IPS DF 19.7 (cell line): ENCODE measurements at places on chromosomes 7 and 10.

DNA sequence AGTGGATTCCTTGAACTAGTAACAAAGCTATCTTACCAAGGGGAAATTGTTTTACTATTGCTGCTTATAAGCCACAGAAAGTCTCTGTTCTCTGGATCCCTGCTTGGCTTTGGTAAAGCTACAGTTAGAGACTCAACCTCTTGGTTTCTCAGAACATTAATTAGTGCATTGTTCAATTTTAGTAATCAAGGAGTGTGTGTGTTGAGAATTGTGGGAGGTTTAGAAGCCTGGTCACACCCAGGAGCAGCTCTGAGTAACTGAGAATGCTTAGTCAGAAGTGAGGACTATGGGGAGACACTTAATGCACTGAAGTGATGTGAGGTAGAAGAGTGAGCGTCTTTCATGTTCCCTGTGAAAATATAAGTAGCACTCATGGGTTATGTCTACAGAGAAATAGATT lies 8.2 kb upstream of the ACTA2 start:
- DNase-seq = no peak

DNA sequence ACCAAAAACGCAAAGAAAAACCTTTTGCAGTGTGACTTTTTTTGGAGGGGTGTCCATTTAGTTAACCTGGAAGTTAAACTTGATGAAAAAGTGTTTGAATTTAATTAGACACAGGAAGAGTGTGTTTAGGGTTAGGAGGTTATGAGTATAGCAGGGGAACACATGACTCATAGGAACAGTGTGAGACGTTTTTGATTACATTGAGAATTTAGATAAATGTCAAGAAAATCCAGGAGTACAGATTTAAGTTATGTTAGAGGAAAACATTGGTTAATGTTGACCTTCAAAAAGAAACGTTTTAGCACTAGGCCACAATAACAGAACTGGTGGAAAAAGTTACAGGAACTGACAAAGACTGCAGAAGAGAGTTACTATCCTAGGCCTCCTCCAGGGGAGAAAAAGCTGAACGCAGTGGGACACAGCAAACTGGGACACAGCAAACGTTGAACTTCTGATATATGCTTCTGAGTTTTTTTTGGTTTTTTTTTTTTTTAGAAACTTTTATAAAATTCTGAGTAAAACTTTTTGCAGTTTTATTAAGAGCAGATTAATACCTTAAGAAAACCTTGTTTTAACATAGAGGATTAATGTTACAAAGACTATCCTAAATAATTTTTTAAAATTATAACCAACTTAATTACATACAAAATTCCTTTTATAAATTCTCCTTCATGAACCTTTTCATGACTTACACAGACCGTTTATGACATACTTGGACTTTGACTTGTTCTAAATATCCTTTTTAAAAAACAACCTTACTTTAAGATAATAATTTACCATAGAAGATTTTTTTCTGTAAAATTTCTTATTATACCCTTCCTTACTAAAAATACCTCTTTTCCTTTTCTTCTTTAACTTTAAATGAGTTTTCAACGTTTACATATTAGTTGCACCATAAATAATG lies 22.2 kb downstream of the LANCL2 start:
- peak; percentile 7 for DNase-seq

GRCh38 chr7:33614357-33615117 lies 290.8 kb upstream of the BMPER start:
- DNase-seq = no peak

GRCh38 chr7:46486256-46487206 lies 565.5 kb upstream of the IGFBP3 start:
- no peak for DNase-seq

- no peak for DNase-seq
These were observed 25.9 kb downstream of the STEAP4 start for GRCh38 chr7:88280801-88281200.

GRCh38 chr7:130303982-130304381 lies 11.0 kb downstream of the CPA4 start:
- no peak for DNase-seq

DNA sequence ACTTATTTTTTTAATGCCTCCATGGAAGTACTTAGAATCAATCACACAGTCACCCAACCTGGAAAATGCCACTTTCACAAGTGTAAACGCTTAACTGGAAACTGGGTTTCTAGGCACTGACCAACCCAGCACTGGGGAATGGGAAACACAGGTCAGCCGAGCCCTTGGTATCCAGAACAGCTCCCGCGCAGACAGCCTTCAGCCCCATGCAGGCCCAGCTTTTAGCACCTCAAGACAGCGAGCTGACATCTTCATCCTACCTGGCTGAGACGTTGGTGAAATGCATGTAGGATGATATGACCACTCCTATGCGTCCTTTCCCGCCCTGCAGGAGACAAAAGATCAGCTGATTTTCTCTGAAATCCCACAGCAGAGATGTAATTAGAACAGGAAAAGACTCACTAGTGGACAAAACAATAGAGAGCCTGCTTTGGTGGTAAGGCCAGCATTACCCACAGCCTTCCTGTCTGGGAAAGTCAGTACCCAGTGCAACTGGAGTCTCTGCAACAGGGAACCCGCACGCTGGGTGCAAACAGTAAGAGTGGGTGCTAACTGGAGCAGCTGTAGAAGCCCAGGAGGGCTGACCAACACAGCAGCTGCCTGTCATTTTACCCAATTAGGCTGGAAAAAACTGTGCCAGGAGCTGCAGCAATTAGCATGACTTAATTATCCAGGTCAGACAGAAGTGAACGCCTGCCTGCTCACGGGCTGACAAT lies 153.7 kb downstream of the TNS3 start:
- DNase-seq = no peak

GRCh38 chr7:1425292-1426136 lies 33.8 kb downstream of the MICALL2 start:
- no peak for DNase-seq

GRCh38 chr10:12353399-12354242 lies 4.3 kb downstream of the CAMK1D start:
- DNase-seq = no peak

GRCh38 chr7:127393368-127394058 lies 1.0 kb upstream of the ZNF800 start:
- no peak for DNase-seq

DNA sequence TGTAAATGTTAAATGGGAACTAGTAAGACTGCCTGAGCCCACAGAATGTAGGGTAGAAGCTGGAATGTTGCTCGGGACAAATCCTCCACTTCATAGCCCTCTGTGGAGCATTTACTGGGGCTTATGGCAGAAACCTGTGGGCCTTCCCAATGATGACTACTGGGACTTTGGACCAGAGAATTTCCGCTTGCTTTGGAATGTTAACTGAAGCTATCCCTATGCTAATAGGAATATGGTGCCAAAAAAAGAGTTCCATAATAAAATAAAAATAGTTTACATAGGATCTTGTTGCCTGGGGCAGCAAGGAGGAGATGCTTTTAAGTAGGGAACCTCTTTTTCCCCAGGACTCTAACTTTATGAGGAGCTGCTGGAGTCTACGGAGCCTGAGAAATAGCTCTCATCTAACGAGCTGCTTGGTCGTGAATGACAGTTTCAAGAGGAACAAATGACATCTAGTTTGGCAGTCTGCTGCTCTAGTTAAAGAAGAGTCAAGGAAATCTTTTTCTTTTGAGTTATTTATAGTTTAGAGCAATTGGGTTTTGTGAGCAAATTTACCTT lies 5.7 kb upstream of the DYNC2I1 start:
- DNase-seq = no peak

DNA sequence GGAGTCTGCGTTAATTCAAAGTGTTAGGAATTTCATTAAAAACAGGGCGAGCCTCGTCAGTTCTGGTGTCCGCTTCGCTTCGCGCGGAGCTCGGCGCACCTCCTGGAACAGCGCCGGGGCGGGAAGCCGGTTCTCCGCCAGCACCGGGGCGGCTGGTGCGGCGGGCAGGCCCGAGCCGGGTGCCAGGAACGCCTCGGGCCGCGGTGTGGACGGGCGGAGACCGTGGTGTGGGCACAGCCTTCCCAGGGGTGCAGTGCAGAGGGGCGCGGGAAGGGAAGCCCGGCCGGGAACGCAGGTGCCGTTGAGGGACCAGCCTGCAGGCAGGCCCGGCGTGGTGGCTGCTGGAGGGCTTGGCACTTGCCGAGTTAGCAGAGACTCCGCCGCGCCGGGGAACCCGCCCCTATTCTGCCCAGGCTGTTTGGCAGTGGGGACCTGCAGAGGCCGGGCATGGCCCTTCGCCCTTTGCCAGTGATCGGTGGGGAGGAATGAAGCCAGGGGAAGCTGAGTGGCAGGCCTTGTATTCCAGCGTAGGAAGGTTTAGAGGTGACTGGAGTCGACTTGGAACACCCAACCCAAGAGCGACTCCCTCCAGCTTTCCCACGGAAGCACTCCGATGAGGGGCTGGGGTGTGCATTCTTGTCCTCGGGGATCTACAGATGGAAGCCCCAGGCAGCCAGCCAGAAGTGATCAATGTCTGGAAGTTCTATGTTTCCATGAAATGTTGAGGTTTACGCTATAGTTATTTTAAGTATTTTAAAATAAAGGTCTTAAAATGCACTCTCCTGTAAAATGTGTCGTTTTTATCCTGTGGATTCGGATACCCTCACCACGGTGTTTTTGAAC lies 945 bp upstream of the RHEB start:
- DNase-seq = no peak

DNA sequence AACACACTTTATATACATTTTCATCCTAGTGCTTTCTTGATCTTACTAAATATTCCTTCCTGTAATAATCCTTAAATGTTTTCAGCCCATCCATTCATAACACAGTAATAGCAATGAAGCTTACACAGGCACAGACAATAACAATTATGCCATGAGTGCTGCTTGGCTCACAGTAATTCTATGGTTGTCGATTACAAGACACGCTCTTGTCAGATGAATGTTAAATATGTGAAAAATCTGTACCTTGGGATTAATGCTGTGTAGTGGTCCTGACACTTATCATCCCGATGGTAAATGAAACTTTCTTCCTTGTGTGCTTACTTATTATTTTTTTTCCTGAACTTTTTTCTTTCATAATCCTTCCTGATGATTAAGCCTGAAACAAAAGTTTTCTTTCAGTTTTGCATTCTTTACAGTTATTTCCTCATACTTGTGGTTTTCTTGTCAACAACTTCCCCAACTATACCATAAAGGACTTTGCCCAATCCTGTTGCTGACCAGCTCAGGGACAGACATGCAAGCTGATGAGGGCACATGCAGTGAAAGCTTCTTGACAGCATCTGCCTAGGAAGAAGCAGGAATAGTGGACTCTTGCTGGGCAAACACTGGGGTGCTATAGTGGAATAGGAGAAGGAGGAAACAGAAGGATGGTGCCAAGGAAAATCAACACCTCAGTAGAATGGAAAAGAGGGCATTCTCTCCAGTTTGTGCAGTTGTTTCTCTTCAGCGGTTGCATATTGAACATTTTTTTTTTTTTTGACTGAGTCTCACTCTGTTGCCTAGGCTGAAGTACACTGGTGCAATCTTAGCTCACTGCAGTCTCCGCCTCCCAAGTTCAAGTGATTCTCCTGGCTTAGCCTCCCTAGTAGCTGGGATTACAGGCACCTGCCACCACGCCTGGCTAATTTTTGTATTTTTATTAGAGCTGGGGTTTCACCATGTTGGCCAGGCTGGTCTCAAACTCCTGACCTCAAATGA lies 6.7 kb upstream of the MGAM2 start:
- no peak for DNase-seq

- DNase-seq = no peak
These were observed 257.1 kb upstream of the PITRM1 start for GRCh38 chr10:3429676-3430075.

DNA sequence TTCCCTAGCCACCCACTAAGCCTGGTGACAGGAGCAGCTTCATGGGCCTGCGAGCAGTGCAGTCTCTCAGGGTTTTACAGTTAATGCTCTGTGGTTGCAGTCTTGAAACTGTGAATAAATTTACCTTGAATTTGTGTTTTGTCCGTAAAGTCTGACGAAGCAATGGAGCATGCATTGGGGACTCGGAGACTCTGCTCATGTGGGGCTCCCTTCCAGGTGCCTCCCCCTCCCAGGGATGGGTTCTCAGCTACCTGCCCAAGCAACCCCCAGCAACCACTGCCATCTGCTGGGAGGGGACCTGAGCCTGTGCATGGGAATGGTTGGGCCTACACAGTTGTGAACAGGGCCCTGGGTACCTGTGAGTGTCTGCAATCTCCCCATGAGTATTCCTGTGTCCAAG lies 36.3 kb upstream of the IKZF1 start:
- no peak for DNase-seq

GRCh38 chr10:63504145-63504881 lies 16.9 kb upstream of the REEP3 start:
- no peak for DNase-seq

- DNase-seq = no peak
These were observed 86.6 kb upstream of the MDFIC start for GRCh38 chr7:114835303-114835702.

DNA sequence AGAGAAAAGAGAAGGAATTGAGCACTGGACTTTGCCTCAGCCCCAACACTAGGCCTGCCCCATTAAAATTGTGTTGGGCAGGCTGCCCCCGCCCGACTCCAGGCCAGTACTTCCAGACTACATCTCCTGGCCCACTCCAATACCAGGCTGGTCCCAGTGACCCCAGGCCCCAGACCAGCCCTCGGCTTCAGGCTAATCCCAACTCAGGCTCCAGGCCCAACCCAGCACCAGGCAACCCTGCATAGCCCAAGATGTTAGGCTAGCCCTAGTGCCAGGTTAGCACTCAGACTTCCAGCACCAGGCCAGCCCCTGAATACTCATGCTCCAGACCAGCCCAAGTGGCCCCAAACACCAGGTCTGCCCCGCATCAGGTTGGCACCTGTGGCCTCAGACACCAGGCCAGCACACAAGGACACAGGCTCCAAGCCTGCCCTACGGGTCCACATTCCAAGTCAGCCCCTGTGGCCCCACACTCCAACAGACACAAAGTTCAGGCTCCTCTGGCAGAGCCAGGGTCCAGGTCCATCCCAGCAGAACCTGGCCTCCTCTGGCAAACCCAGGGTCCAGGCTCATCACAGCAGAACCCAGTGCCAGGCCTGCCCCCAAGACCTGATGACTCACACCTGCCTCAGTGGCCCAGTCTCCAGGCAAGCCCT lies 20.3 kb downstream of the COG5 start:
- no peak for DNase-seq

DNA sequence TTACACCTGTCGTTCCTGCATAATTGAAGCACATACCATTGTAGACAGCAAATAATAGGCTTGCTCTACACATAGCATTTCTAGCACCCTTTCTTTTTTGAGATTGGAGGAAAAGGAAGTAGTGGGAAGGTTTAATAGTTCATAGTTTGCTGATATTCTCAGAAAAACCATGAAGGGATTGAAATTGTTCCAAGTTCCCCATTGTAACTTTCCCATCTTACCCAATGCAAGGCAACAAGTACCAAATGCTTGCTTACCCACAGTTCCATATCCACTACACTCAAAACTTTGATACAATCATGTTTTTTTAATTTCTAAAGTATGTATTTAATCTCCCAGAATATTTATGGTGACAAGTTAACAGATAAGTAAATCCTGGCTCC lies 13.8 kb downstream of the CYP3A5 start:
- no peak for DNase-seq

- no peak for DNase-seq
These were observed 185.7 kb upstream of the TMEM72 start for GRCh38 chr10:44725404-44725803.

GRCh38 chr7:30977222-30977621 lies 13.5 kb downstream of the GHRHR start:
- DNase-seq = no peak

- peak; percentile 68 for DNase-seq
These were observed at the start of gene ZKSCAN5 for GRCh38 chr7:99504603-99505323. TSS of gene ZKSCAN5 (plus strand) at chr7:99504662. CDS start at chr7:99506045, 1,383 bp downstream.
